ENCODE measurements at places on chromosomes 6 and 20.

GRCh38 chr6:168734523-168734922, 293.5 kb downstream of the SMOC2 start:
- DNase-seq, result no peak

DNA sequence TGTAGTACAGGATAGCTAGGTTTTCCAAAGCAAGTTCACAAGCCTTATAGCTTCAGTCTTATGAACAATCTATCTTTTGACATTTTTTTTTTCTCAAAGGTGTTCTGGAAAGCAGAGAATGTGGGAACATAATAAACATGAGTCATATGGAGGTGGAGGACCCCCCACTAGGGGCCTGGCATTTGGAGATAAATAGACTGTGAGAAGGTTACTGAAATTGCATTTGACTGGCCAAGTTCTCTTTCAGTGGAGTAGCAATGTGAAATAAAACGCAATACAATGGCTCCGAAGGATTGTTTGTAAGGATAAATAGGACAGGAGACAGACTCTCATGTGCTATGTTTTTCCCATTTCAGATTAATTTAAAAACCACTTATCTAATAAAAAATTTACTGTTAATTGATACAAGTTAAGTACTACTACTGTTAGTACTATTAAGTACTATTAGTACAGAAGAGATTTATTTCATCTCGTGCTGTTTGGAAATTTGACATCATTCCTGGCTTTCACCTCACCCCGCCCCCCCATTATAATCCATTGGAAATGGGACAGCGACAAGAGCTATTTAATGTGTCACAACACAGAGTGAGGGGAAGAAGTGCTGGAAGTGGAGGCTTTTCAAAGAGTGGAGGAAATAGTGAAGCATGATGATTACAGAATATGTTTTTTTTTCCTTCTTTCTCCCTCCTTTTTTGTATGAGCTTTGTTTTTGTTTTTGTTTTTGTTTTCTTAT, 122.6 kb upstream of the ID4 start:
- DNase-seq, result no peak

GRCh38 chr20:32301719-32302506, 24.5 kb downstream of the KIF3B start:
- peak; percentile 58 for DNase-seq

DNA sequence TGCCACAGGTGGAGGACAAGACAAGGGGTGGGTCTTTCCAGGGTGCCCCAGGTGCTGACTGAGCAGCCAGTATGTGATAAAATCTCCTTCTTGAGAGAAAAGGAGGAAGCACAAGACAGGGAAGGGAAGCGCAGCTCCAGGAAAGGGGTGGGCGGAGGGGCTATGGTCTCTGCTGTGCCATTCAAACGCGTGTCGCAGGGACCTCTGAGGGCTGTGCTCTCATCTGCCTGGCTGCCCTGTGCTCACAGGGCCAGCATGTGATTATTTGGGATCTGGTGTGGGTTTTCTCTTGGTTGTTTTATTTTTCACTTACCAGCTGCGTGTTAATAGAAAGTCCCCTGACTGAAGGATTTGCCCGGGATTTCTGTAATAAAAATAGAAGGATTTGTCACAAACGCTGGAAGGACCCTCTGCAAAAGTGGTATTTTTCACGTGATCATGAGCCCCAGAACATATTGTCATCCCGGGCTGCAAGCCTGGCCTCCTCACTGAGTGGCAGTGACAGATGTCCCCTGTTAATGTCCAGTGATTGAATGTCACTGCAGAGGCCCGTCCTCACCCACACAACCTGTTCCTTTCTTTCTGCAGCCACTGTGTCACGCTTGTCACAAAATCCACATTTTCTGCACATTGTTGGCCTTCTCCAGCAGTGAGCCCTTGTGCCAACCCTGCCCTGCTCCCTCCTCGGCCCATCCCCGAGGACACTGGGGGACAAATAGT, 35.0 kb upstream of the VSX1 start:
- DNase-seq, result no peak

DNA sequence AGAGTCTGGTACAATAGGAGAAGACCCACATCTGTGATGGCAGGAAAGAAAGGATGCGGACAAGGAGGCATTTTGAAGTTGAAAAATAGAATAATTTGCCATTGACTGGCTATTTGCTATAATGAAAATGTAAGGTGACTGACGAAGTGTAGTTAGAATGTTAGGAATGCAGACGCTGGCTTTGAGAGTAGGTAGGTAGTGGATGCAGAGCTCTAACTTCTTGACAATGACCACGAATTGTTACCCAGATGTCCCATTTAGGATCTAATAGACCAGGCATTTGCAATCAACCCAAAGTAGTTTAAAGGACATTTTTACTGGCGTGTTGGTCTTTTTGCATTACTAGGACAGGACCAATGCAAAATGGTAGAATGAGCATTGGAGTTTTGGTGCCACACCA, 14.2 kb downstream of the MLIP start:
- no peak for DNase-seq

DNA sequence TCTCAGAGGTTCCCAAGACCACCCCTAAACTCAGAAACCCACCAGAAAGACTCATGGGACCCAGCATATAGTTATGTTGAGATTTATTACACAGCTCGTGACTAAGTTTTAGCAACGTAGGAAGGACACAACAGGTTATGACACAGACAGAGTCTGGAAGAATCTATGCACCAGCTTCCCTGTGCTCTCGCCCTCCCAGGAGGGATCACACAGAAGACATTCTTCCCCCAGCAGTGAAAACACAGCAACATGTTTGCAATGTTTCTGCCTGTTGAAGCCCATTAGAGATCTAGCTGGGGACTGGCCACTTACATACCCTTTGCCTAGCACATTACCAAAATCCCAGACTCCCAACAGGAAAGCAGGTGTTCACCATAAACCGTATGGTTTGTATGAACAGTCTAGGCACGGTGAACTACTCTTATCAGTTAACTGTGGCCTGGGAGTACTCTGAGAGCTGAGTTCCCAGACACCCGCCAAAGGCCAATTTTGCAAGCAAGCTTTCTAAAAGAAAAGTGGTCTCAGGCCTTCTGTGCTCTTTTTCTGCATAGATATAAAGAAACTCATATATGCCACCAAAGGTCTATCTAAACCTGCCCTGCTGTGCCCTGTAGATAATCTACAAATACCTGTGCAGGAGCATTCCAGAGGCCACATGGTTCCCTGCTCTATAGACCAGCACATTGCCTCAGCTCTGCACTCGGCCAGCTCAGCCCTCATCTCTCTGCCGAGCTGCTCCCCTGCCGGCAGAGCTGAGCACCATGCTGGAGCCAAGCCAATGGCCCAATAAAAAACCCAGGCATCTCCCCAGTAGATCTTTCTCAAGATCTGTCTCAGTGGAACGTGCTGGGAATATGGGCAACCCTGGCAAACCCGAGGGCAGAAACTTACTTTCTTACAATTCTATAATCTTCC, 69.6 kb upstream of the SMIM28 start:
- DNase-seq, result no peak

DNA sequence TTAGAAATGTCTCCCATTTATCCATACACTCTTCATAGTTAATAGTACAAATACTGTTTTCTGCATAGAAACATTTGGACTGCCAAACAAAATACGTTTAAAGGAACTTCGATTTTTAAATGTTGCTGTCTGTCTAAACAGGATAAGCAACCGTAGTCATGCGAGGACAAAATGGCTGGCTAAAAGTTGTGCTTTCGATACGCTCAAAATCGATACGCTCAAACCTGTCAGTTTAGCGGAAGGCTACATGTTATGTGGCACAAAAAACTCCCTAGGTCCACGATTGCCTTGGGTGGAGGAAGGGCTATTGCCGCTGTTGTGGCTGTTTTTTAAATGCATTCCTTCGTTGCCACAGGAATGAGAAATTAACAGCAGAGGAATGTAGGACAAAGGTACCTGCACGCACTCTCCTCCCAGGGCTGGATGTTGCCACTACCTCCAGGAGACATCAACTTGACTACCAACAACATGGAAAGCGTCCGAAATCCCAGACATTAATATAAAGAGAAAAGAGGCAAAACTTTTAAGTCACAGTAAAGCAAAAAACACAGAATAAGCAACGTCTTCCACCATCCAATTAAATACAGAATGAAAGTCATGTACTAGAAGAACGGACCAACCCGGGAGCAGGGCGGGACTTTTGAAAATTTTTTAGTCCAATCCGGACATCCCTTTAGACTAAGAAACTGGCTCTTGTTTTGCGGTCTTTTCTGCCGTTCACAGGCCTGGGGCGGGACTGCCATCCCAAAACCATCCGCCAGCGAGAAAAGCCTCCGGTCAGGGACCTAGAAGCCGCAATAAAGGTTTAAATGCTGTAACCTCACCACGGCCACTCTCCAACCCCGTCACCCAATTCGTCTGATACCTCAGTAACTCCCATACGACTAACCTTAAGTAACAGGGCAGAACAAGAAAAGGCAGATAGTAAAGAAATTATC, 32.2 kb upstream of the HFE start:
- DNase-seq, result peak; percentile 95

GRCh38 chr6:108031968-108032367, 42.6 kb downstream of the OSTM1 start:
- DNase-seq, result no peak

DNA sequence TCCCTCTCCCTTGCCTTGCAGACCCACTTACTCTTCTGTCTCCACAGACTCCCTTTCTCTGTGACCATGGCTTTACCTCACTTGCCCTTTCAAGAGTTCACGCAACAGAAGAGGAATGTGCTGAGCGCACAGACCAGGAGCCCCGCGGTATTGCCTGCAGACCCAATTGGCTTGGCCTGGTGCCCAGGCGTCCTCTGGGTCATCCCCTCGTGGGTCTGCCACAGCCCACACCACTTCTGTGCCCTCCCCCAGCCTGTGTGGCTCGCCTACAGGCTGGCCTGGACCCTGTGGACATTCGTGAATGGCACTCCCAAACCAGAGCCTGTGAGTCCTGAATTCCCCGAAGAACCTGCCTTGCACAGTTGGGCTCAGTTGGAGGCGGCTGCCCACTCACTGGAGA, 15.3 kb upstream of the NINL start:
- DNase-seq, result no peak

- DNase-seq, result no peak
Measured at GRCh38 chr20:1934156-1934555, 38.9 kb downstream of the SIRPA start.

DNA sequence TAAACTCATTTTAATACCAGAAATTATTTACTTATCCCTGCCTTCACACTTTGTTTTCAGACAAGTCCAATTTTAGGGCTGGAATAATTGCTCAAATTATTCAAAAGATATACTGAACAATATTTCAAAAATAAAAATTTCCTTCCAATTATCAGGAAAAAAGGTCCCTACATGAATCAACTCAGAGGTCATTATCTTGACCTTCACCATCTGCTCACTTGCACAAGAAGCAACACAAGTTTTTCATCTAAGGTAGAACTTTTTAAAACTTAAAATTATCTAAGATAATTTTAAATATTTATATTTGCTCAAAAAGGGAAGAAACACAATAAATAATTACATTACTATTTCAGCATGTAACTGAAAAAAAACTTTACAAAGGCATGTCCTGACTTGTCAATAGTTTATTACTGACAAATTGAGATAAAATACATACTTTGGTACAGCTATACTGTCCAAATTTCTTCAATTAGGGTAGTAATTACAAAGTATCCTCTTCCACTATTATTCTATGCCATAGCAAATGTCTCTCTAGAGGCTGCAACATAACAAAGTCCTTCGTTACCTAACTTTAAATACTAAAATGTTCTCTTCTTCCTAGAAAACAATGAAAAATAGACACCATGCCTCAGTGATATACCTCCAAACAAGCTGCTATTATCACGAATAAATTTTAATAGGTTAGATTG, 2.4 kb downstream of the CEP85L start:
- DNase-seq, result no peak

- DNase-seq, result no peak
Measured at GRCh38 chr20:40960521-40960956, 68.1 kb upstream of the TOP1 start.
